ENCODE measurements at places on chromosomes 3 and 15.

GRCh38 chr15:41207687-41208448 is 22.7 kb downstream of the EXD1 start:
- DNase-seq: no peak

GRCh38 chr15:94335616-94336015 is 104.3 kb downstream of the MCTP2 start:
- DNase-seq: no peak

DNA sequence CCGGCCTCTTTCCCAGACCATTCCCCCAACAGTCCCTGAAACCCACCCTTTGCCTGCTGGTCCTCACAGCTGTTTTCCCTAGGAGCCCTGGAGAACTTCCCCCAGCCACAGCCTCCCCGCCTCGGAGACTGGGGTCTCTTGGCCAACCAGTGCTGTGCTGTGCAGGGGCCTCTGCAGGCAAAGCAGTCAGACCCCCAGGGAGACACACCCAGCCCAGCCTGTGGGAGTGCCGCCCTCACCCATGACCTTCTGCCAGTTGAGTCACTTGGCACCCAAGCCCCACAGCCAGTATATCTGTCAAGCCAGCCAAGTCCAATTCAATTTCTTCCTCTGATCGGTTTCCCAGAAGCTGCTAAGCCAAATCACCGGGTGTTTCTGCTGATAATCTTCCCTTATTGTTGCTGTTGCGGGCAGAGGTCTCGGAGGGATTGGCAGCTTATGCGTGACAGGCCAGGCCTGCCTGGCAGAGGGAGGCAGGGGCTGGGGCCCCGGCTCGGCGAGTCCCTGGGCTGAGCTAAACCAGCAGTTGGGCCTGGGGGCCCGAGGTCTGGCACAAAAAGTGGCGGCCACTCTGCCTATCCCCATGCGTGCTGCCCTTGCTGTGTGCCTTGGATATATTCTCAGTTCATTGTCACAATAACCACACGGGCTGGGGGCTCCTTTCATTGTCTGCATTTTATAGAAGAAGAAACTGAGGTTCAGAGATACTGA is 65.6 kb upstream of the SLC6A1 start:
- DNase-seq: no peak

DNA sequence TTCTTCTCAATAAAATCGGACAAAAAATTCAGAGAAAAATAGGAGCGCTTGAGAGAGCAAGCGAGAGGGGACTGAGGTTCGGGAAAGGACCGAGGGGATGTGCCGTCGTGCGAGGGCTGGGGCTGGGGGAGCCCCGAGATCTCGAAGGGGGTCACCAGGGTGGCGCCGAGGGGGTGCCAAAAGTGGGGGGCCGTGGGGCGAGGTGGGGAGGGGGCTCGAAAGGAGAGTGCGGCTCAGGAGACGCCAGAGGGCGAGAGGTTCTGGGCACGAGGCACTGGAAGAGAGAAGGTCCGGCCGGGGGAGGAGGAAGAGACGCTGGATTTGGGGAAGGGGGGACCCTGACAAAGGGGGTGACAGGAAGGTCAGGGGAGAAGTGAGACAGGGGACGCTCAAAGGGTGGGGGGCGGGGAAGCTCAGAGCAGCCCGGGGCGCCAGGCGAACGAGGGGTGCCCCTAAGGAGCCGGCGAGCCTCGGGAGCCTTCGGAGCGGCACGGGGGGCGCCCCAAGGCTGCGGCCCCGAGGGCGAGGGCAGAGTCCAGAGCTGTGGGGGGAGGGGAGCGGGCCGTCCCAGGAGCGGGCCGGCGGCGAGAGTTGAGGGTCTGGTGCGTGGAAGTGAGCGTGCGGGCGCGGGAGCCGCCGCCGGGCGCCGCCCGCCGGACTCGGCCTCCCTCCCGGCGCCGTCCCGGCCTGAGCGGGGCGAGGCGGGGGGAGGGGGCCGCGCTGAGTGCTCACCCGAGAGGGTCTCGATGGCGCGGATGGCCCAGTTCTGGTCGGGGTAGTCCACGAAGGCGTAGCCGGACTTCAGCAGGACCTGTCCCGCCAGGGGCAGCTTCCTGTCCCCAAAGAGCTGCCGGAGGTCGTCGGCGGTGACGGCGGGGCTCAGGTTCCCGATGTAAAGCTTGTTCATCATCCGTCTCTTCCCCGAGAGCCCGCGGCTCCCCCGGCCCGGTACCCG is 514 bp downstream of the IGF2BP2 start:
- DNase-seq: no peak

DNA sequence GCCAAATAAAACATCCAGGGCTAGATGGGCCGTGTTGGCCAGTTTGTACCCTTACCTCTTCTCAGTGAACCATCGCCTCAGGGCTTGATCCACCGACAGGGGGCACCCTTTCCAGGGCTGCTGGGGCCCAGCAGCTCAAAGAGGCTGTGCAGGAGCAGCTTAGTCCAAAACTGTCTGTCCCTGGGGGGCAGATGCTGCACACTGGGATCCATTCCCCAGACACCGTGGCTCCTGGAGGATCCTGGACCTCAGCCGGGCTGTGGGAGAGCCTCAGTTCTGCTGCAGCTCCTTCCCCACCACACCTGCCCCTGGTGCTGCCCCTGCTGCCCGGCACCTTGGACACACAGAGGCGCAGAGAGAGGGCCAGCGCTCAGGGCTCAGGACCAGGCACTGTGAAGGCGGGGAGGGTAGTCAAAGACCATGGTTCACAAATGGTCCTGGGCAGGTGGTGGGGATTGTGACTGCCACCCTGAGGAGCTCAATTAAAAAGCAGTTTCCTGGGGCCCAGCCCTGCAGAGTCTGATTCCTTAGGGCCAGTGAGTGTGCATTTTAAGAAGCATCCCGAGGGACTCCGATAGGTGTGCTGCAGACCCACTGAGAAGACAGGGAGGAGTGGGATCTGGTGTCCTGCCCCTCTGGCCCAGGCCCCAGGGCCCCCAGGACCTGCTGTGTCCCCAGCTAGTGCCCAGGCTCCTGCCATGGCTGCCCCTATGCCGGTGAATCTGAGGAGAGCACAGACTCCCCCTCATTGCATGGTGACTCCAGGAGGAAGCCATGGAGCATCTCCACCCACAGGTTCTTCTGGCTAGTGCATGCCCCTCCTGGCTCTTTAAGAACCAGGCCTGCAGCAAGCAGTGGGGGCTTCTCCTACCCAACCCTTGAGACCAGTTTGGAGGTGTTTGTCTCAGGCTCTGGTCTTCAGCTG is 86.5 kb upstream of the PRR20G start:
- DNase-seq: no peak

- DNase-seq: no peak
Observed at GRCh38 chr15:90381515-90381914, 6.5 kb upstream of the IQGAP1 start.

DNA sequence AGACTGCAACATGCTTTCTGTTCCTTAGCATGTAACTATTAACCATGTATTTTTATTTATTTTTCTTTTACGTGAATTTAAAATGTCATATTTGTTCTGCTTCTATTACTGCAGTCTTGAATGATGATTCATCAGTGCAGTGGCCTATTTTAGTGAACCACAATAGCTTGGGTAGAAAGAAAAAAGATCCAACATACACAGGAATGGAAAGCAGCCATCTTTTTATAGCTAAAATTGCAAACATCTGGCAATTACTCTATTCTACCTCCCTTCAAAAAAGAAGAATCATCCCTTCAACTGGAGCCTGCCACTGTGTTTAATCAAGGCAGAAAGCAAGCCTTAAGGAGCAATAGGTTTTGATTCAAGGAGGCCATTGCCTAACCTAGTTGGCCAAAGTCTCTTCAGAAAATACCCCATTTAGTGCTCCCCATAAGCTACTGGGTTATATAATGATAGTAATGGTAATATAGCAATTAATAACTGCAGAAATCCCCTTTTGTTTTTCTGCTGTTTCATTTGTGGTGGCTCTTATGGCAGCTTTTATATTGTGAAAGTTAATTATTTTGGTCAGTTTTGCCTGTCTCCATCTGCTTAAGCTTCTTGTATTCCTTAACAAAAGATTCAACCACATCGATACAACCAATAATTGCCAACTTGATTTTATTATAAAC is 267.3 kb downstream of the LPP start:
- no peak for DNase-seq

GRCh38 chr15:82537351-82537908 is 2.8 kb downstream of the RPS17 start:
- no peak for DNase-seq

- no peak for DNase-seq
Observed at GRCh38 chr3:11290743-11291680, 18.8 kb downstream of the ATG7 start.

DNA sequence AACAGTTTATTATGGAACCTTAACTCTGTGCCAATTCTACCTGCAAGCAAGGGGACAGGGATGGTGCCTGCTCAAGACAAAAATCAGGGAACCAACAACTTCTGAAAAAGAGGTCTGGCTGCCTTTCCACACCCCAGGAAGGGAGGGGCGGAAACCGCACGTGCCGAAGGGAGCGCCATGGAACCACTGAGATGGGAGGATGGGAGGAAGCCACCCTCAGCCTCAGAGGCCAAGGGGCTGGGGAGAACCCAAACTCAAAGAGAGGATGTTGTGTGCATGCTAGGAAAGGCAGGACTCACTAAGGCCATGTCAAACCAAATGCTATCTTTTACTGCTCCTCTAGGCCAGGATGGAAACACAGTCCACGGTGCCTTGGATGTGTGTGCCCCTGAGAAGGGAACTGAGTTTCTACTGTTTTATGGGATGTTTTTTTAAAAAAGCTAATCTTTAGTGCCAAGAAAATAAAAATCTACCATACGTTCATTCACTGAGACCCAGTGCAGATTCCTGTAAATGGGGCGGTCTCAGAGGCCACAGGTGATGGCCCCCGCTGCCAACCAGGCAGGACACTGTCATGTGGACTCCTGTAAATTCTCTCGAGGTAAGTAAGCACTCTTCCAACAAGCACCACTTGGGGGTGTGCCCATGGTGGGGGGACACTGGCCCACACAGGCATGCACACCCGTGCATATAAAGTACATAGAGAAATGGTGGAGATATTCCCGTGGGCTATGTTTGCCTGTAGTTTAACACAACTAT is 20.5 kb downstream of the SRPRB start:
- no peak for DNase-seq

- no peak for DNase-seq
Observed at GRCh38 chr3:119418641-119419040, 44.8 kb downstream of the TMEM39A start.

DNA sequence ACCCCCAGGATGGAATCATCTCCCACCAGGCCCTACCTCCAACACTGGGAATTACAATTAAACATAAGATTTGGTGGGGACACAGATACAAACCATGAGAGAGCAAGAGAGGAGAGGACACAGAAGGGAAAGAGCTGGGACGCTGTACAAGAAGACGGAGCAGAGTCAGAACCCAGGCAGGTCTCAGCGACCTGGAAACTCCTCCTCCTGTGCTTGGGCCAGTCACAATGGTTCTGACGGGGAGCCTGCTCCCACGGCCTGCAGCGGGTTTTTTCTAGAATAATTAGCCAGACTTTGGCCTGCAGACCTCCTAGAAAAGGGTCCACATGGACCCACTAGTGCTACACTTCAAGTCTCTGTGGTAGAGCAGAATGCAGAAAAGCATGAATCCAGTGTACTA is 5.6 kb downstream of the SLC12A8 start:
- DNase-seq: no peak

GRCh38 chr3:66592016-66592761 is 91.4 kb upstream of the LRIG1 start:
- no peak for DNase-seq

DNA sequence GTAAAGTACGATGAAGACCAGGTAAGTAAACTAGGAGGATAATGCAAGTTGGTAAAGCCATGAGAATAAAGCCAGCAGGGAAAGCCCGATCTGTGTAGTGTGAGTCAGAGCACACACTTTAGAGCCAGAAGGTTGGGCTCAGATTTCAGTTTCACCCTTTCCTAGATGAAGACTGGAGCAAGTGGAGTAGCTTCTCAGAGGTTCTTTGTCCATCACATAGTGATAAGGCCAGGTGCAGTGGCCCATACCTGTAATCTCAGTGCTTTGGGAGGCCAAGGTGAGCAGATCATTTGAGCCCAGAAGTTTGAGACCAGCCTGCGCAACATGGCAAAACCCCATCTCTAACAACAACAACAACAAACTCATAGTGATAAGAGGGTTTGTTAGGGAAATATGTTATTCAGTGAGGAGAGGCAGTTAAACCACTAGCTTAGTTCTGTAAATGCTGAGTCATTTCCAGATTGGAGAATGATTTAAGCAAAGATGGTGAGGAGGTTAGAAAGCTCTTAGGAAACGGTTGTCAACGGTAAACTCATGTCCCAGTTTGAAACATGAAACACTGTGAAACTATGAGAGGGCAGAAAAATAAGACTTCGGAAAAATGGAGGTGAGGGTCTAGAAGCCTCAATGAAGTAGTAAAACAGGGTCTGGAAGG is 39.0 kb downstream of the IL12A start:
- no peak for DNase-seq

DNA sequence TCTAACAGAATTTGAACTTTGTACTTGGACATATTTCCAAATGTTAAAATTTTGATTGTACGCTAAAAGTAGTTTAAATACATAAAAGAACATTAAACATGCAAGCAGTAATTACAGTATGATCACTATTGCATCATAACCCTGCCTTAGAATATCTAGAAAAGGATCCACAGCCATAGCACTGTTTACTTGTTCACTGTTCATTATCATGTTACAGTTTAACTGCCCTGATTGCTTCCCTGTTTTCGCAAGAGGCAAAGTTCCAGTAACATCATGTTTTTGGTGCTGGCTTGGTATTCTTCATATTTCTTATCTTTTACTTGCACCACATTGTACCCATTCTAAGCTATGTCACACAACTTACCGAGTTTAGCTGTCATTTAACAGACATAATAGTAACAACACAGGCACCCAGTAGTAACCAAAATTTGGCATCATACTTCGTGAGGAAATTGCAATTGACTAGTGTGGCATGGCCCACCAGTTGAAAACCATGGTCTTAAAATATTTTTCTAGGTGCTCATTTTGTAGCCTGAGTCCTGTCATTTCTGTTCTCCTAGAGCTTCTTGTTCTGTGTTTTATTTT is 13.3 kb upstream of the TMEM87A start:
- DNase-seq: no peak

GRCh38 chr3:39434574-39434973 is 28.1 kb downstream of the RPSA start:
- DNase-seq: no peak

DNA sequence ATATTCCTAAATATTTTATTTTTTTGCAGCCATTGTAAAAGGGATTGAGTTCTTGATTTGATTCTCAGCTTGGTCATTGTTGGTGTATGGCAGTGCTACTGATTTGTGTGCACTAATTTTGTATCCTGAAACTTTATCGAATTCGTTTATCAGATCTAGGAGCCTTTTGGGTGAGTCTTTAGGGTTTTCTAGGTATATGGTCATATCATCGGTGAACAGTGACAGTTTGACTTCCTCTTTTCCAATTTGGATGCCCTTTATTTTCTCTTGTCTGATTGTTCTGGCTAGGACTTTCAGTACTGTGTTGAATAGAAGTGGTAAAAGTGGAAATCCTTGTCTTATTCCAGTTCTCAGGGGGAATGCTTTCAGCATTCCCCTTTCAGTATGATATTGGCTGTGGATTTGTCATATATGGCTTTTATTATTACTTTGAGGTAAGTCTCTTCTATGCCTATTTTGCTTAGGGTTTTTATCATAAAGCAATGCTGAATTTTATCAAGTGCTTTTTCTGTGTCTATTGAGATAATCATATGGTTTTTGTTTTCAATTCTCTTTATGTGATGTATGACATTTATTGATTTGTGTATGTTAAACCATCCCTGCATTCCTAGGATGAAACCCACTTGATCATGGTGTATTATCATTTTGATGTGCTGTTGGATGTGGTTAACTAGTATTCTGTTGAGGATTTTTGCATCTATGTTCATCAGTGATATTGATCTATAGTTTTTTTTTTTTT is 11.4 kb upstream of the SLC9A9 start:
- DNase-seq: no peak
